ENCODE measurements at places on chromosomes 2 and 18.

- no peak for DNase-seq
Measured at GRCh38 chr2:106624787-106625380, 137.7 kb downstream of the CD8B2 start.

DNA sequence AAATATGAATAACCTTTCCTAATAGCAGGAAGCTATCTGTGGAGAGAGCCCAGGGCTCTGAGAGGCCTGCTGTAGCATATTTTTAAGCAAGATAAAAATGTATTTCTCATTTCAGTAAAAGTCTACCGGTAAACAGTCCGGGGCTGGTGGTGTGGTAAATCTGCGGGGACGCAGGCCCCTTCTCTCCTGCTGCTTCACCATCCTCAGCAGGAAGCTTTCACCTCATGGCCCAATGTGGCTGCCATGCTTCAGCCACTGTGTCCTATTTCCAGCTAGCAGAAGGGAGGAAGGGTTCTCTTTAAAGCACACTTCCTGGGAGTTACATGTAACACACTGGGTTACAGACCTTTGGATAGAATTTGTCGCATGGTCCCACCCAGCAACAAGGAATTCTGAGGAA lies 79.5 kb upstream of the ODC1 start:
- DNase-seq: no peak

DNA sequence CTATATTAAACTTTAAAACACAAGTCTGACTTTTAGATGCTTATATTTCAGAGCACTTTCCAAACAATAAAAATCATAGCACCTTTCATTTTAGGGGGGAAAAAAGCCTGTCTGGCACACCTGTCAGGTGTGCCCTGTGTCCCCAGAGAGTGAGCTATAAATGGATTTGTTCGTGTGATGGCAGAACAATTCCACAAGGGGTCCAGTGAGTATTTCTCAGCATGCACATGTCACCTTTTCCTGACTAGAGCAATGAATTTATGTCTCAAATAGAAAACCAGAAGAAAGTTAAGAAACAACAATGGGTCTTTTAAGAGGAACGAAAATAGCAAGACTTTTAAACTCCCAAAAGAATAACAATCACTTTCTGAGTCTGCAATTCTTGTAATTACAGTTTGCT lies 55.9 kb downstream of the ACVR1C start:
- DNase-seq: no peak

- no peak for DNase-seq
Measured at GRCh38 chr2:199484927-199485326, 27.2 kb upstream of the SATB2 start.

- DNase-seq: no peak
Measured at GRCh38 chr2:172425336-172425735, 2.0 kb upstream of the ITGA6 start.
